ENCODE measurements at places on chromosomes 12 and 14.

DNA sequence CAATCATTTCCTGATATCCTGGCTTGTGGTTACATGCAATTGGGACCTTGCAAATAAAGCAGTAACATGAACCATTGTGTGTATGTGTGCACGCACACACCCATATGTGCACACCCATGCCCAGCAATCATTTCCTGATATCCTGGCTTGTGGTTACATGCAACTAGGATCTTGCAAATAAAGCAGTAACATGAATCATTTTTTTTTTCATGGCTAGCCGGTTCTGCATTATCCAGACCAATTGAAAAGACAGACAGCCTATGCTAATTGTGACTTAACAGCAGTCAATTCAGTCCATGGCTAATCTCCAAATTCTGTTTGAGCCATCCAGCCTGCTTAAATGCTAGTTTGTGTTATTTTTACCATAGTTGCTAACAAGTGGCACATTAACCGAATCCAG is 134.3 kb downstream of the TTC7B start:
- no peak for DNase-seq

DNA sequence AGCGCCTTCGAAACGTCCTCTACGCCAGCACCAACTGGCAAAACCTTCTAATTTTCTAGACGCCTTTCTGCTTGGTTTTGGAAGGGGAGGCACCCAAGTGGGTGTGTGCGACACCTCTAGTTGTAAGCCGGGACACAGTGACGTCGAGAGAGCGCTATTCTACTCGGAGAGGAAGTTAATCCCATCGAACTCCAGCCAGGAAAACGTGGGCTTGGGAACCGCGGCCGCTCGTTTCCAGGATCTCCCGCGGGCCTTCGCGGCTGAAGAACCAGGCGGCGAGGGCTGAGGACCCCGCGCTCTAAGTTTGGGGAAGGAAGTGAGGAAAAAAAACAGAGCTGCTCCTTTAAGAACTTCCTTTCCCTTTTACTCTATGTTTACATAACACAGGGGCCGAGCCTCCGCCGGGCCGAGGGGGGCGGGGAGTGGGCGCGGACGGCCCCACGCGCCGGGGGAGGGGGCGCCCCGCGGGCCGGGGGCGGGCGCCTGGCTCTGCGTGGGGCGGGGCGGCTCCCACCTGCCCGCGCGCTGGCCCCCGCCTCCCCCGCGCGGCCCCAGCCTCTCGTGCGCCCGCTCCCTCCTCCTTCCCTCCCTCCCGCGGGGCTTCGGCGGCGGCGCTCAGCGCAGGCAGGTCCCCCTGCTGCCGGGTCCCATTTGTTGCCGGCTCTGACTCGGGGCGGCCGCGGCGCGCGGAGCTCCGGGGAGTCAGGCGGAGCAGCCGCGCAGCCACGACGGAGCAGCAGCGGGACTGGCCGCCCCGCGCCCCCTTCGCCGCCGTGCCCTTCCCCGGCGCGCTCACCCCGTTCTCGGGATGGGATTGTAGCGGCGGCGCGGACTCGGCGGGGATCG is at the start of gene PELI2:
Gene PELI2, plus strand, starts transcription at position 647 of the 846 bp plus-strand sequence. CDS start 250 bp downstream, outside the sequence.
- DNase-seq, result peak; percentile 48

DNA sequence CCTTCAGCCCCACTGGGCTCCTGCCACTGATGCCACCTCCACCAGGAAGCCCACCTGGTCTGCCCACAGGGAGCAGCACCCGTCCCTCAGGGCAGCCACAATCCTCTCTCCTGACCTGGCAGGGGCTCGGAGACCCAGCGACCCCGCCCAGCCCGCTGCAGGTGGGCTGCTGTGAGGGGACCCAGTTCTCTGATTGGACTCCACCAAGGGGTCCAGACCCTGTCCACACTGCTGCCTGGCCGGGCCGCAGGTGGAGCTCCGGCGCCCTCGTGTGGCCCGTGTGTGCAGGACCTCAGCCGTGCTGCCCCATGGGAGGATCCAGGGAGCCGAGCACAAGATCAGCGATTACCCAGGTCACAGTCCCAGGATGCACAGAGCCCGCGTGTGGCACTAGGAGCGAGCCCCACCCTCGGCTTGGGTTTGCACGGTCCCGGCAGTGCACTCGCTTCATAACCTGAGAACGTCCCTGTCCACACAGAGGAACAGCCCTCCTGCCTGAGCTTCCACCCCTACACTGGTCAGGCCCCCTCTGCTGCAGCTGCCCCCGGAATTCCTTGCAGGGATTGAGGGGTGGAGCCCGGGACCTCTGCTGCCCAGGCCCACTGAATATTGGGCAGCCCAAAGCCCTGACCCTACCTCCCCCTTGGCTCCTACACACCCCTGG is 35.4 kb upstream of the TMEM179 start:
- DNase-seq, result no peak

- DNase-seq, result no peak
These were observed 148.7 kb downstream of the DYRK2 start for GRCh38 chr12:67797185-67797741.

DNA sequence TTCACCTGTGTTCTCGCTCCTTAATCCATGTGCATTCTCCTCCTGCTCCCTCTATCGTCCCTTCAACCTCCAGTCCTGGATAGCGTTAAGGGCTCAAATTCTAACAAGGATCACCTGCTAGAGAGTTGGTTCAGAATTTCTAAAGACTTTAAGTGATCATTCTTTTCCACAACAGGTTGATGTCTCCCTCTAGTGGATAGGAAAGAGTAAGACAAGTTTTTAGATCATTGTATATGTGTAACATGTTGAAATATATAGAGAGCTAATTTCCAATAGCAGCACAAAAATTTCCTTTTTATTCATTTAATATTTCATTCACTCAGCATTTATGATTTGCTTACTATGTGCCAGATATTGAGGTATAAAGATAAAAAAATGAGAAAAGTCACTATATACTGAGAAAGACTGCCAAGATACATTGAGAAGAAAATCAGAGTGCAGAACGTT is 9.3 kb upstream of the ESR2 start:
- DNase-seq, result no peak

DNA sequence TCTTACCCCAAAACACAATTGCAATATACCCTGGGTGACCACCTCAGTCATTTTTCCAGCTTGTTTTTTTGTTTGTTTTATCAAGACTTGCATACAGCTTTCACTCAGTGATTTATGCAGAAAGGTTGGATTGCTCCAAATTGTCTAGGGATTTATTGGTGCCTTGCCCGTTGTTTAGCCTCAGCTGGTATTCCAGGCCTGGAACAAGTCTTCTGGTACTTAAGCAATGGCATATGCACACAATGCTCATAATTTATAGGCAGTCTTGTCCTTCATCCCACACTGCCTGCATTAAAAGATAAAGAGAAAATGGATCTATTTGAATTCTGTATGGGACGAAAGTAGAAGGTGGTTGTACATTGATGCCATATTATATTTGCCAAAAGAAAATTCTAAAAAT is 392.5 kb downstream of the ADAMTS20 start:
- DNase-seq, result no peak

GRCh38 chr12:89231686-89232085 is 120.6 kb downstream of the DUSP6 start:
- no peak for DNase-seq

DNA sequence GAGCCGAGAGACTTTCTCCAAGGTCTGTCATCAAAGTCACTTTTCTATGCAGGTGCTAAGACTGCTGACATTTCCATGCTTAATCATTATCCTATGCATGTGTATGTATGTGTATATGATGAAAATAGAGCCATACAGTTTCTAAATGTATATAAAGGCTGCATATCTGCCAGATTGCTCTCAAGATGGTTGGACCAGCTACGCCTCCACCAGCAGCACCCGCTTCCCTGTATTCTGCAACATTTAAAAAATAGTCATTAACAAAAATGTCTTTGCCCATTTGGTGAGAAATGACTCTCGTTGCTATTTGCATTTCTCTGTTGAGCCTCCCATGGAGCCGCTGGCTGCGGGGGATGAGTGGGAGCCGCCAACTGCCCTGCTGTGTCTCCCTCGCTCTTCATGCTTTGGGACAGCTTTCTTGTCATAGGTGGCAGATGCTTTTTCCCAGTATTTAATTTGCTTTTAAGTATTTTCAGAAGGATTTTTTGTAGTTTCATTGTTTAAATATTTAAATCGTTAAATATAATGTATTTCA is 54.7 kb downstream of the DYNC1H1 start:
- no peak for DNase-seq

GRCh38 chr12:13258197-13258596 is 61.7 kb downstream of the EMP1 start:
- no peak for DNase-seq

GRCh38 chr12:26919216-26919555 is 18.6 kb downstream of the INTS13 start:
- no peak for DNase-seq

DNA sequence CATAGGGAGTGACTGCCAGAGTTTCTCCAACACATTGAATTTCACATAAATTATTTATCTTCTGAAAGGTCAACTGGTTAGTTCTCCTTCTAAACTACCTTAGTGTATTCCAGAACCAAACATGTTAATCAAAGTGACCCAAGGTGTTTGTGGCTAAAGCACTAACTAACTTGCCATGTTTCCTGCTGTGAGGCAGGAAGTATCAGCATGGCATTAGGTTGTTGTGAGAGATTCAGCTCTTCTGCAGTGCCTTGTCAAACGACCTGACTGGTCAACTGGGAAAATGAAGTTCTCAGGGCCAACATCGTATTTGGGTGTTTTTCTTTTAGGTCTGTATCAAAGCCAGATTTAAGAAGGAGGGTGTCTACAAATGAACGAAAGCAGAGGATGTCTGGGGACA is 448.1 kb downstream of the APAF1 start:
- no peak for DNase-seq

GRCh38 chr14:96735526-96735925 is 61.7 kb upstream of the VRK1 start:
- DNase-seq, result no peak
